ENCODE measurements at places on chromosomes 6 and 20.

GRCh38 chr6:43222418-43223059 is 6.7 kb downstream of the DNPH1 start:
- no peak for DNase-seq

GRCh38 chr6:82741996-82742385 is 323.6 kb downstream of the UBE3D start:
- no peak for DNase-seq

GRCh38 chr6:116287689-116288282 is 8.1 kb upstream of the TSPYL1 start:
- DNase-seq: no peak

GRCh38 chr20:50784464-50784863 is 10.4 kb upstream of the BCAS4 start:
- no peak for DNase-seq

DNA sequence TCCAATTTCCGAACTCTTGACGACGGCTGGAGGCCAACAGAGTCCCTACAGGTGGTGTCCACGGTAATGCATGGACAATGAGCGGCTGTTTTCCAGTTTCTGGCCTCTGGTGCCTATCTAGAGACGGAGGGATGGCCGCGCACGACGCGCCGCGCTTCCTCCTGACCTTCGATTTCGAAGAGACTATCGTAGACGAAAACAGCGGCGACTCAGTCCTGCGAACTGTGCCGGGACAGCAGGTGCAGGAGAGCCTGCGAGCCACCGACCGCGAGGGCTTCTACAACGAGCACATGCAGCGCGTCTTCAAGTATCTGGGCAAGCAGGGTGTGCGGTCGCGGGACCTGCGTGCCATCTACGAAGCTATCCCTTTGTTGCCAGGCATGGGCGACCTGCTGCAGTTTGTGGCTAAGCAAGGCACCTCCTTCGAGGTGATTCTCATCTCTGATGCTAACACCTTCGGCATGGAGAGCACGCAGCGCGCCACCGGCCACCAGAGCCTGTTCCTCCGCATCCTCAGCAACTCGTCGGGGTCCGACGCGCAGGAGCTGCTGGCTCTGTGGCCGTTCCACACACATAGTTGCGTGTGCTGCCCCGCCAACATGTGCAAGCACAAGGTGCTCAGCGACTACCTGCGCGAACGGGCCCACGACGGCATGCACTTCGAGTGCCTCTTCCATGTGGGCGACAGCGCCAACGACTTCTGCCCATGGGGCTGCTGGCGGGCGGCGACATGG is 169.4 kb downstream of the CDK19 start:
- DNase-seq: no peak

Measured in stimulated activated CD4-positive, alpha-beta T cell treated with anti-CD3 and anti-CD28 coated beads, Interleukin-4, amount 100 ng/mL, for 24 hours (primary cell).